Muscle of arm (tissue), 14 donors: ENCODE measurements at places on chromosomes 13 and 19.

DNA sequence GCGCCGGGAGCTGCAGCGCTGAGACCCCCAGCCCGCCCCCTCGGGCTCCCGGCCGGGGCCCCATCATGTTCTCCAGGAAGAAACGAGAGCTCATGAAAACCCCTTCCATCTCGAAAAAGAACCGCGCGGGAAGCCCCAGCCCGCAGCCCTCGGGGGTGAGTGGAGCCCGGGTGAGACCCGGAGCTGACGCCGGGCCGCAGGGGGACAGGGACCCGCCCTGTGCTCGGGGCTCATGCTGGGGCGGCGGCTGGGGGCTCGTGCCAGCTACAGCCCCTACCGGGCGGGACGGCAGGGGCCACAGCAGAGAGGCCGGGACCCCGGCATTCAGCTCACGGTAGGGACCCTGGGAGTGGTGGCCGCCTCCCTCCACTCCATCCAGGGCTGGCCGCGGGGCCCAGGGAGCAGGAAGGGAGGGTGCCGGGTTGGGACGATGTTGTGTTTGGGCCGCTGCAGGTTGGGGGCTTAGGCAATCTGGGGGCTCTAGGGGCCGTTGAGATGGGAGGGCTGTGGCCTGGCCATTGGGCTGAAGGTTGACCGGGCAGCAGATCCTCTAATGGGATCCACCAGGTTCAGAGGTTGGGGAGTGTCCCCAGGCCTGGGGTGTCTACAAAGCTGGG is 482 bp downstream of the ARHGAP45 start:
- no peak for DNase-seq

DNA sequence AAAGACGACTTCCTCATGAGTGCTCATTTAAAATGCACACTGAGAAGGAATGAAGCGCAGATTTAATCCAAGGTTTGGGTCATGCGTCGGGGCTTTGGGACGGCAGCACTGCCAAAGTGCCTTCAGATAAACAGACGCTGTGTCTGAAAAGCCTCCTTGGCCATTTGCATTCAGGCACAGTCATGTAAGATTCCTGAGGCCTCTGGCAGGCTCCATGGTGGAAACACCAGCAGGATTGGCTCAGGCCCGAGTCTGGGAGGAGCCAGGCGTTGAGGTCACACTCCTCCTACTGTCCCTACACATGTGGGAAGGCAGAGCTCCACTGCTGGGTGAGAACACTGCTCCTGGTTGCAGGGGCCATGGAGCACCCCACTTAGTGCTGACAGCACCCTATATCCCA is 113.3 kb upstream of the KL start:
- DNase-seq, result peak; percentile 90

GRCh38 chr13:114105521-114106225 is 26.8 kb downstream of the RASA3 start:
- no peak for DNase-seq

GRCh38 chr13:86882835-86883234 is 788.3 kb upstream of the SLITRK5 start:
- no peak for DNase-seq

DNA sequence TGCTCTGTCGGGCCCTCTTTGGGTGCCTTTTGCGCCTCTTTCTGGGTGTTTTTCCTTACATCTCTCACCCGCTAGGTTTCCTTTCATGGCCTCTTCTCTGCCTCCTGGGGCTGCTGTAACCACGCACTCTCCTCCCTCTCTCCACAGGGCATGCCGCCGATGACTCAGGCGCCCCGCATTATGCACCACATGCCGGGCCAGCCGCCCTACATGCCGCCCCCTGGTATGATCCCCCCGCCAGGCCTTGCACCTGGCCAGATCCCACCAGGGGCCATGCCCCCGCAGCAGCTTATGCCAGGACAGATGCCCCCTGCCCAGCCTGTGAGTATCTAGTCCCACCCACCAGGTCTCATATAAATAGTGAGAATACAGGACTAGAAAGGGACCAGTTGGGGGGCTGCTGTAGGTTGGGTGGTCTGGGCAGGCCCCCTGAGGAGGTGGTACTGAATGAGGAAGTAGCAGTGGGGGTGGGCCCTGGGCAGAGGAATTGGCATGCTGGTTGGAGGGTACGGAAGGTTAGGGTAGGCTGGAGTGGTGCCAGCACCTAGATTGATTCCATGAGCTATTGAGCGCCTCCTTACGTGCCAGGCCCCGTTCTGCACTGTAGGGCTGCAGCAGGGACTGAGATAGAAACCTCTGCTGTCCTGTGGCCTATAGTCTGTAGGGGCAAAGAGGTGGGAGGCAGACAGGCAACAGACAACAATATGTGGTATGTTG is 11.9 kb downstream of the SNRPA start:
- DNase-seq, result no peak

- DNase-seq, result no peak
These were observed 28.3 kb downstream of the TDRD3 start for GRCh38 chr13:60425332-60425731.

DNA sequence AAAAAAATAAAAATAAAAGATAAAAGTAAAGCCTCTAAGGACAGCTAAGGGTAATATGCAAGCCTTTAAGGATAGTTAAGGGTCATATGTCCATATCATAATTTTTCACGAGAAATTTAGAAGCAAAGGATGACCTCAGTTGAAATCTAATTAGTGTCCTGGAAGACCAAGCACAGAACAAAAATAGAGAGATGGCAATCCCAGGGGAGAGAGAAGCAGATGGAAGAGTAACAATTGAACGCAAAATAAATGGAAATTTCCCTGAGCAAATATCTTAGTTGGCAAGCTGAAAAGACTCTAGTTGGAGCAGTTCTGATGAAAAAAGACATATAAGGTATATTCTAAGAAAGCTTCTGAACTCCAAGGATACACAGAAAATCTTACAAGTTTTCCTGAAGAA is 275.4 kb downstream of the NALCN start:
- DNase-seq, result no peak

DNA sequence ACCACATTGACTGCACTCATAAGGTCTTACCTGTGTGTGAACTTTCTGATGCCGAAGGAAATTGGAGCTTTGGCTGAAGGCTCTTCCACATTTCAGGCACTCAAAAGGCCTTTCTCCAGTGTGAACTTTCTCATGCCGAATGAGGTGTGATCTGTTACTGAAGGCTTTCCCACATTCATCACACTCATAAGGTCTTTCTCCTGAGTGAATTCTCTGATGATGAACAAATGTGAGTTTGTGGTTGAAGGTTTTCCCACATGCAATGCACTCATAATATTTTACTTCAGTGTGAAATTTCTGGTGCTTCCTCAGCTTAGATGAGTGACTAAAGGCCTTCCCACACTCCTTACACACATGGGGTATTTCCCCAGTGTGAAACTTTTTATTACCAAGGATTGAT is 5.7 kb downstream of the ZNF132 start:
- no peak for DNase-seq

GRCh38 chr19:2260341-2260805 is 4.2 kb upstream of the JSRP1 start:
- no peak for DNase-seq

GRCh38 chr13:47508527-47509228 is 492.4 kb downstream of the SUCLA2 start:
- DNase-seq, result no peak

- DNase-seq, result no peak
These were observed 155.9 kb upstream of the SPRY2 start for GRCh38 chr13:80496721-80497397.

GRCh38 chr19:9945319-9945966 is 9.1 kb upstream of the OLFM2 start:
- DNase-seq, result peak; percentile 97

GRCh38 chr19:35202722-35203688 is 25.5 kb downstream of the FAM187B start:
- DNase-seq, result no peak

- DNase-seq, result no peak
These were observed 32.7 kb upstream of the GPR183 start for GRCh38 chr13:99339736-99340397.

GRCh38 chr13:109273326-109273751 is 513.0 kb downstream of the IRS2 start:
- no peak for DNase-seq

GRCh38 chr13:35722458-35723052 is 246.1 kb upstream of the MAB21L1 start:
- no peak for DNase-seq

- no peak for DNase-seq
These were observed 506.3 kb downstream of the UQCRFS1 start for GRCh38 chr19:28706693-28707092.

DNA sequence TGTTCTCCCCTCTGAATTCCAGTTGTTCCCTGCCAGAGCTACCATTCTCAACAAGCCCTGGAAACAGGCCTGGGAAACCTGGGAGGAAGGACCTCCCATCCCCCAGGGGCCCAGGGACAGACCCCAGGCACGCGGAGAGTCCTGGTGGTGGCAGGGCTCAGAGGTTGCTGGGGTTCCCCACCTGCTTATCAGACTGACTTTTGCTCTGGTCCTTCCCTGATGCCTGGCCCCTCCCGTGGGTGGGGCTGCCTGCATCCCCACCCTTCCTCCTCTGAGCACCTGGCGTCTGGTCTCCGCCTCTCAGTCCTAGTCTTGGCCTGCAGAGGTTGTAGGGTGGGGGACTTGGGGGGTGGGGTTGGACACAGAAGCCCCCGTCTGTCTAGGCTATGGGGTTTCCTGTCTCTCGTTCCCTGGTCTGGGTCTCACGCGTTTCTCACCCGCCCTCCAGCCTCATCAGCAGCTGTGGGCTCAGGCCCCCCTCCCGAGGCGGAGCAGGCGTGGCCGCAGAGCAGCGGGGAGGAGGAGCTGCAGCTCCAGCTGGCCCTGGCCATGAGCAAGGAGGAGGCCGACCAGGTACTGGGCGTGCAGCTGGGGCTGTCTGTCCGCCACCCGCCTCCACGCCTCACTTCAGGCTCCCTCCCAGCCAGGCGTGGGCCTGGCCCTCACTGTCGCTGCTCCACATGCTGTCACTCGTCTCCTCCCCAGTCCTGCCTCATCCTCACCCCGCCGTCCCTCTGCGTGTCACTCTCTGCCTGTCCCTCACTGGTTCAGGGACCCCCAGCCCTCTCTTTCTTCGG is 13.6 kb downstream of the EPN1 start:
- peak; percentile 37 for DNase-seq

- no peak for DNase-seq
These were observed 3.0 kb downstream of the HPN start for GRCh38 chr19:35044317-35045117.

DNA sequence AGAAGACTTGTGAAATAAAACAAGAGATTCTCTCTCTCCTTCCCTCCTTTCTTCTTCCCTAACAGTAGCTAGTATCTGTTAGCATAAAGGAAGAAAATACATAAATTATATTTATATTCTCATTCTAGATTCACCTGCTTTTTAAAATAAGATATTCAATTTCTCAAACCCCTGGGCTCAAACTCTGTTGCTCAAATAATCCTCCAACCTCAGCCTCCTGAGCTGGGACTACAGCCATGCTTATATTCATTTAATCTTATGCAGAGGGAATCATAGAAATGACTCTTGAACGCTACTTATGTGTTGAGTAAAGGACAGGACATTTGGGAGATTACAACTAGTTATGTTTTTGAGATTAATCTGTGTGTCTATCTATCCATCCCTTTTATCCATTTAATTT is 56.2 kb downstream of the GPC5 start:
- no peak for DNase-seq

GRCh38 chr19:4567584-4568071 is 8.1 kb upstream of the SEMA6B start:
- DNase-seq, result peak; percentile 62

GRCh38 chr13:37657134-37657533 is 58.6 kb upstream of the POSTN start:
- no peak for DNase-seq

DNA sequence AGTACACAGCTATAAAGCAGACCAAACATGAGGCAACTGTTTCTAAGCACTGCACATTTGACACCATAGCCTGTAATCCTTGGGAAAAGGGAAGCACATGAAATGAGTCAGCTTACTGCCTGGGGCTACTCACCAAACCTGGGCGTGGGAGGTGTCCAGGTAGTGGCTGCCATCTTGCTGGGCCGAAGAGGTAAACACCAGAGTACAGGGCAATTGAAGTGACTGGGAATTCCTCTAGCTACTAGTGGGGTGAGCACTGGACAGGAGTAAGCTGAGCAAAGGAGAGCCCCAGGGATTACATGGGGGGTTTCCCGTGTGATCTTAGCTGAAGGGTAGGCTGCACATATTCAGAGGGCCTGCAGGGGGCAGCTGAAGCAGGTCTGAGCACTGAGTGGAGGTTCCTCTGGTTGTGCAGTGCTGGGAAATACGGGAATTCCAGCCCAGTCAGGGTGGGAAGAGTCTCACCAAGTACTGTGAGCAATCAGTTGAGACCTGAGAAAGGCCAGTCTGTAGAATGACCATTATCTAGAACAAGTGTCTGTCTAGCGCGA is 140.5 kb downstream of the SLC7A1 start:
- no peak for DNase-seq

GRCh38 chr19:19849056-19849455 is 16.6 kb upstream of the ZNF253 start:
- DNase-seq, result no peak

- no peak for DNase-seq
These were observed 25.1 kb downstream of the TINCR start for GRCh38 chr19:5542665-5543064.
